ENCODE measurements at places on chromosomes 7 and 10.

- DNase-seq = no peak
These were observed 225.6 kb downstream of the AHR start for GRCh38 chr7:17523813-17524739.

GRCh38 chr10:122657729-122658128, 41.9 kb downstream of the C10orf120 start:
- no peak for DNase-seq

- DNase-seq = no peak
These were observed 37.7 kb upstream of the INSIG1 start for GRCh38 chr7:155259866-155260497.

GRCh38 chr10:105875050-105875449, 1234.0 kb downstream of the SORCS3 start:
- no peak for DNase-seq

- no peak for DNase-seq
These were observed 68.0 kb upstream of the PCDH15 start for GRCh38 chr10:54869022-54869421.

GRCh38 chr10:78476844-78477243, 443.2 kb downstream of the RPS24 start:
- no peak for DNase-seq

DNA sequence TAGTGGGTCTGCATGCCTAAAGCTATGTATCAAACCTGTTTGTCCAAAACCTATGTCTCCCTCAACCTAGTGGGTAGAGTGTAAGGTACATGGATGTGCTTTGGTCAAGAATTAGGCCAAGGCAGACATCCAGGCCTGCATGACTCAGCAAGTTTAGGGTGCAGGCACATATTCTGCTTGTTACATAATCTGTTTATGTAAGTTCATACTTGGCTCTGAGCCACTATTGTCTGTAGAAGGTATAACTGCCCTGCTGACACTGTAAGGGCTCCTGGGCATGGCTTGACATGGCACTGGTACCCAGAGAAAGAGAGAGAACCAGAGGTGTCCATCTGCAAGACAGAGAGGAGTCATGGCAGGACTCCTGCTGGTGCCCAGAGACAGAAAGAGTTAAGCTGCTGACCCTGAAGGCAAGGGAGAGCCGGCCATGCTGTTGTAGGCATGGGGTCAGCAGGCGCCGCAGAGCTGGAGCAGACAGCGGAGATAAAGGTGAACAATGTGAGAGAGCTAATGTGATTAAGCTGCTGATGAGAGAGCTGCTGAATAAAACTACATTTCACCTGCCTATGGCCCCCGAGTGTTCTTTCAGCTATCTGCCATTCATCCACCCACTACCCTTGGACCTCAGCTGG, 118.5 kb upstream of the TMEM106B start:
- DNase-seq = no peak

- DNase-seq = no peak
These were observed 18.4 kb upstream of the DIP2C start for GRCh38 chr10:707861-708260.

DNA sequence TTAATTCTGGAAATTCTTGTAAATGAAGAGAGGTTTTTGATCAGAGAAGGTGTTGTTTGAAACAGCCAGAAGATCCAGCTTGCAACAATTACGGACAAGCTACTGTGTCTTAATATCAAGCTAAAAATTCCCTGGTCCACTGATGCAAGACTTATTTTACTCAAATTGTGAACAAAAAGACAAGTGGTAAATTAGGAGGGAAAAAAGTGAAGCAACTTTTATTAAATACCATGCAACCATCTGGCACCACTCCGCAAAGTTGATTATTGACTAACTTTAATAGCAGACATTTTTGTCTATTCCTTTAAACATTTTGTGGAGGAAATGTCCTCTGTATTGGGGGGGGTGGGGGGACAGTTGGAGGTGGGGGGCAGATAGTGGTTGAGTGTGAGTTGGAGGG, 5.1 kb upstream of the CAV2 start:
- no peak for DNase-seq

DNA sequence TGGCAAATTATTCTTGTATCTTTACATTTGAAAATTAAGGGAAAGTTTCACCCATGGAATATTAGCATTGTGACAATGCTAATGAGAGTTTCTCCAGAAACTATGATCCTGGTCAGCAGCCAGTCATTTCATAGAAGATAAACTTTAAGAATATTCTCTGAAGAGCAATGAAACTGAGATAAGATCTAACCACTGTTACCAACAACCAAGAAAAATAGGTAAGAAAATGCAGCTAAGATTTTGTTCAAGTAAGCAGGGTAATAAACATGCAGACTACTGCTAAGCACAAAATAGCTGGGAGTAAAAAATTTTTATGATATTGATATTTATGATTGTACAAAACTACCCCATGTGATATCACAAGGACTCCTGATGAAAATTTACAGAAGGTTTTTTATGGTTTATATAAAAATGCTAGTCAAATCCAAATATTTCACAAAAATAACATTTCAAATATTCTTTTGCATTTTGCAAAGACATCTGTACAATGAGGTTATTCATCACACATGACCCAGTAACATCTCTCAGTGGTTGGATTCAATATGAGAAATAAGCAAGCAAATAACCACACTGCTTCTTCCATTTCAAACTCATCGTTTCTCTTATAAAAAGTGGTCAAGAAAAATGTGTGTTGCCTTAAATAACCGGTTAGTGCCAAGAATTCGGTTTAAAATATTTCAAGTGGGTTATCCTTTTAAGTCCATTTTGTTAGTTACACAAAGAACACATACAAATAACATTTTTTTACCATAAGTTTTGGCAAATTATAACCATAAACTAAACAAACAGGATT, 251.6 kb downstream of the DIP2C start:
- DNase-seq = no peak

GRCh38 chr10:104981995-104982394, 340.9 kb downstream of the SORCS3 start:
- DNase-seq = no peak

- DNase-seq = no peak
These were observed at the start of gene PDGFA for GRCh38 chr7:519484-520390. TSS of gene PDGFA (minus strand) at chr7:519846. CDS start at chr7:519001, 845 bp downstream.

DNA sequence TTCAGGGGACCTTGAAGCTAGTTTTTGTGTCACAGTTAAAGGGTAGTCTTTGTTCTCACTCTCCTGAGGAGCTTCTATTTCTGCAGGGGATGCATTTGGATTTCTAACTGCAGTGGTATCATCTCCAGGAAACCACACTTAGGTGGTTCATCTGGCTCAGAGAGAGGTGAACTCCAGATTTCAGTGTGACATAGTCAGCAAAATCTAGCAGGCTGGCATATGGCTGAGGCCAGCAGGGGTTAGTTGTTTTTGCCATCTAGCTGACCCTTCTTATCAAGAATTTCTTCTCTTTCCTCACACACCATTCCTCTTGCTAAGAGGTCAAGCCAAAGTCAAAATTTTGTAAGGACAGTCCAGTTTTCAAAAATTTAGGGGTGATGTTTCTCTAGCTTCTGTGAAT, 248.2 kb downstream of the REEP3 start:
- no peak for DNase-seq

DNA sequence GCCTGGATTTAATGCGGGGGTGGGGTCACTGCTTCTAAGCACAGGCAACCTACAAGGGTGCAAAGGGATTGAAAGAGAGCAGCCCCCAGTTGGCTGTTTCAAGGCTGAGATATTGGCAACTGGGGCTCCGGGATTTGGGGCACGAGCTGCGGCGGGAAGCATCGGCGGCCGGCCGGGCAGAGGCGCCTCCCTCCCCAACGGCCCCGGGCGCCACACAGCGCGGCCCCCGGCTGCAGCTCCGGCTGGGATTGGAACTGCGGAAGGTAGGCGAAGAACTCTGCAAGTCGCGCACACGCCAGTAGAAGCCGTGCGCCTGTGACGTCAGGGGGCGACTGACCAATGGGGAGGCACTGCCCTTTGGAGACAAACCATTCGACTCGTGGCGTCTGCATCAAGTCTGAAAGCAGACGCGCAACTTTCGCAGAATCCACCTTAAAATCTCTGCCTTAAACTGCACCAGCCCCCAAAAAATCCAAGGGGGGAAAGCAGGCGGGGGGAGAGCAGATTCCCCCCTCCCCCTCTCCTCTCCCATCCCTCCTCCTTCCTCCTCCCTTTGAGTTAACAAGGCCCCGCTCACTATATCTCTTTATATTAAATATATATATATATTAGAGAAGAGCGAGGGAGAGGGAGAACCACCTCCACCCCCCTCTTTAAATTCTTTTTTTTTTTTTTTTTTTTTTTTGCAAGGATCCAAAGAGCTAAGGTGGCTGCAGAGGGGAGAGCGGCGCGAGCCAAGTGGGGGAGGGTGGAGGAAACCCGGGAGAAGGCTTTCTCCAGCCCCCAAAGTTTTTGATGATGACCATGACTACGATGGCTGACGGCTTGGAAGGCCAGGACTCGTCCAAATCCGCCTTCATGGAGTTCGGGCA, at the start of gene DLX6:
TSS of gene DLX6 (plus strand) at position 371 of the 872 bp plus-strand sequence. CDS start at position 796, 425 bp downstream.
- peak; percentile 28 for DNase-seq

- DNase-seq = no peak
These were observed 896 bp upstream of the GNG11 start for GRCh38 chr7:93920496-93921182.

GRCh38 chr10:103733045-103733419, 122.3 kb downstream of the SH3PXD2A start:
- DNase-seq = no peak

DNA sequence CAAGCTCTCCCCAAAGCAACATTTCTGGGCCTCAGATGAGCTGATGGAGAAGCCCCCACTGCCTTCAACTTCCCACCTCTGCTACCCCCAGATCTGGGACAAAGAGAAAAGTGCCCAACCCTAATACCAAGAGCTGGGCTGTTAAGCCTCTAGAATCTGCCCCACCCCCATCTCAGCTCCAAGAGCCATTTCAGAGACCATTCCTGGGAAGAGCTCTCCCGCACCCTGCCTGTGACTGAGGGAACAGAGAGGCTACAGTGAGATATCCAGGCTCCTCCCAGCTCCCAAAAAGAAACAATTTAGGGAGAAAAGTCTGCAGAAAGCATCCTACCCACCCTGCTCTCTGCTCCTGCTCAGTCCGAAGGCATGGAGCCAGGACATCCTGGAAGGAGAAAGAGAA, 2.5 kb upstream of the KCNH2 start:
- no peak for DNase-seq

DNA sequence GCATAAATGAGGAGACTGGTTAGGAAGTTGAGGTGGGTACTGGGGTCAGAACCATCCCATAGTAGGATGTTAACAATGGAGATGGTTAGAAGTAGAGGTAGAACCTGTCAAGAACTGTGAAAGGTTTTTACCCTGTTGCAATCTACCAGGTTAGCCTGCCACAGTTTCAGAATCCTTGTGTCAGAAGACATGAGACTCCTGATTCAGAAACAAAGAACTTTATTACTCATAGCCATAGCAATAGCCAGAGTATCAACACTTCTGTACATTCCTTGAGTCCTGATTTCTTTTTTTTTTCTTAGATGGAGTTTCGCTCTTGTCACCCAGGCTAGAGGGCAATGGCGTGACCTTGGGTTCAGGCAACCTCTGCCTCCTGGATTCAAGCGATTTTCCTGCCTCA, 200.9 kb downstream of the GRM3 start:
- DNase-seq = no peak

GRCh38 chr7:1643270-1644092, 26.6 kb upstream of the ELFN1 start:
- no peak for DNase-seq

DNA sequence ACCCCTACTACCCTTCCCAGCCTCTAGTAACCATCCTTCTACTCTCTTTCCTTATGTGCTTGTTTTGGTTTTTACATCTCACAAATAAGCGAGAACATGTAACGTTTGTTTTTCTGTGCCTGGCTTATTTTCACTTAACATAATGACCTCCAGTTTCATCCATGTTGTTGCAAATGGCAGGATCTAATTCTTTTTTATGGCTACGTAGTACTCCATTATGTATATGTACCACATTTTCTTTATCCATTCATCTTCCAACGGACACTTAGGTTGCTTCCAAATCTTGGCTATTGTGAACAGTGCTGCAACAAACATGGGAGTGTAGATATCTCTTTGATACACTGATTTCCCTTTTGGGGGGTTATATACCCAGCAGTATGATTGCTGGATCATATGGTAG, 33.6 kb upstream of the SLC26A4 start:
- DNase-seq = no peak

DNA sequence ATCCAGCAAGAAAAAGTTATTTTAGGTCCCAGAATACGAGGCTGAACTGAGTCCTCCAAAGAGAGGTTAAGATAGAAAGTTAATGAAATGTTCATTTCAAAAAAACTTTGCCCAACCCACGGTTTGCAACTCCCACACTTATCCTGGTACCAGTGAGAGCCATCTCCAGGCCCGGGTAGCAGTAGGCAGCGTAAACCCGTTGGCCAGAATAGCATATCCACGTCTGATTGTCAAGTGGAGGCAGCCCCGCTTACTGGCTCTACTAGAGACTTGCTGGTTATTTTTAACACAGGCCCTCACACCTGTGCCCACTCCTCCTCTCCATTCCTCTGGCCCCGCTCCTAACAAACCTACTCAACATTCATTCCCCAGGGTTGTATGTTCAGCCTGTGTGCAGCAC, 109.7 kb downstream of the HIP1 start:
- DNase-seq = no peak

- DNase-seq = no peak
These were observed 268.0 kb downstream of the PHTF2 start for GRCh38 chr7:78066599-78066998.

DNA sequence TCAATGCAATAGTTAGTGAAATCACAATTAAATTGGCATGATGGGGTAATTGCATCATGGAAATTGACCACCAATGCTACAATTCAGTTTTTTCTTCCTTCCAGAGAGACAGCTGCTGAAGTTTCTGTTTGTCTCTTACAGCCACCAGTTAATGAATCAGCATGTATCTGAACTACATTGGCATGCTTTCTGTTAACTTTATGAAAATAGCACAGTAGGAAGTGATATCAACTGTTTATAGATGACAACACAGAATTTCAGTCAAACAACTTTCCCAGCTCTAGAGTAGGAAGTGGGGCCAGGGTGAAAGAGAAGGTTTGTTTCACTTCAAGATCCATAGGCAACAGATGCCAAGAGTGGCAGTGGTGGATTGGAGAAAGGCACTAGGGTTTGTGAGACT, 339.6 kb upstream of the VWC2 start:
- DNase-seq = no peak

DNA sequence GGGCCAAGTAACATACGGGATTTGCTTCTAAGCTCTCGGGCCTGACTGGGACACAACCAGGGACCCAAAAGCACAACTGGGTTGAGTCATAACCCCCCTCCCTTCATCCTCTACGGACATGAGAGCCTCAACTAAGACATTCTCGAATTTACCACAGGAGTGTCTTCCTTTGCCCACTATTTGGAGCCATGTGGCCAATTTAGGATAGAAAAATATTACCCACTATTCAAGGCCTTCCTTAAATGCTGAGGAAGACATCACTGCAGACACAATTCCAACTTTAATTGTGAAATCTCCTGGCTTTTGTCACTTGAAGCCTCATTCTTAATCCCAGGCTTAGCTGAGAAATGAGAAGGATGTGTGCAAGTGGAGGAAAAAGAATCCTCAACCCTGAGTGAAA, 11.8 kb downstream of the CTBP2 start:
- no peak for DNase-seq

Data from stimulated activated CD8-positive, alpha-beta memory T cell treated with anti-CD3 and anti-CD28 coated beads, Interleukin-15, amount 100 ng/mL, for 48 hours (primary cell).